ENCODE measurements at places on chromosomes 7 and 10. TPM values are rescaled to one million over a fixed set of nuclear protein-coding genes. Genes with fewer than 3 reads are reported as not detected.

GRCh38 chr7:39535720-39536119, 30.5 kb upstream of the YAE1 start:
- no peak for ATAC-seq

GRCh38 chr7:25481891-25482290, 253.6 kb upstream of the NPVF start:
- no peak for ATAC-seq

GRCh38 chr10:45373576-45374349, at the start of gene ALOX5:
Gene ALOX5, plus strand, starts transcription at chr10:45374216. Its CDS starts 64 bp downstream, at chr10:45374280.
- ATAC-seq, result peak; percentile 60

GRCh38 chr7:138064856-138065357, 11.4 kb upstream of the AKR1D1 start:
- no peak for ATAC-seq

DNA sequence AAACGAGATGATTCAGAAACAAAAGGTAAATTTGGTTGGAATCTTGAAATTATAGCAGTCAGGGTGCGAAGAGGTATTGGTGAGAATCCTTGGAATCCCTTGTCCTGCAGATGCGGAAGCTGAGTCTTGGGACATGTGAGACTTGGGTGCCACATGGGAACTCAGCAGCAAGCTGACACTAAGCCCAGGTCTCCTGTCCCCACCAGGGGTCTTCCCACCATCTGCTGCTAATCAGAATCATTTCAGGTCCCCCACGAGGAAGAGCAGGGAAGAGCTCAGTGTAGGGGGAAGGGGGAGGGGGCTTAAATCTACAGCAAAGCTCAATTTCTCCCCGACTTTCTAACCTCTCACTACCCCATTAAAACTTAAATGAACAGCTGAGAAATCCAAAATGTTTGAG, 126.1 kb upstream of the BMPER start:
- ATAC-seq, result no peak

RARRES2 gene
- 156 TPM for total RNA-seq

DNA sequence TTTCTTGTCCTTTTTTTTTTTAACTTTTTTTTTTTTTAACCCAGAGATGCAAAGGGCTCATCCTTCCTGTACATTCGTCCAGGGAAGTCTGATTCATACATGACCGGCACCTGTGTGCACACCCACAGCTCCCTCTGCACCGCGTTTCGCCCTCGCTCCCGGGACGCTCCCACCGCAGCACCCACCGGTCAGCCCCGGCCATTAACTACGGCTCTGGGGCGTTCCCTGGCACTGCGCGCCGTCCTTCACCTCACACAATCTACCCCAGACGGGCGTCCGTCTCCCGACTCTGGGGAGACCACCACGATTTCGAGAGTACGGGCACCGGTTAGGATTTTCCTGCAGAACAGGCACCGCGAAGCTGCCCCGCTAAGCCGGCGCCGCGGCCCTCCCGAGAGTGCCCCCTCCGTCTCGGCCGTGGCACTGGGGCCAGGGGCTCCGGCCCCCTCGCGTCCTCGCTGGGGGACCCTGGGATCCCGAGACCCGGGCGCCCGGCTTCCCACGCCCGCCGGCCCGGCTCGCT, 452 bp downstream of the ATE1 start:
- ATAC-seq, result peak; percentile 64

ZNF736 gene
- total RNA-seq, result 9.0 TPM

HOXA10 gene
- not detected for total RNA-seq

- ATAC-seq, result no peak
These were observed 44.7 kb upstream of the TMEM213 start for GRCh38 chr7:138753150-138753518.

CLDN4 gene
- 0.54 TPM for total RNA-seq

GRCh38 chr10:25831080-25831479, 102.9 kb upstream of the MYO3A start:
- no peak for ATAC-seq

GRCh38 chr7:19707240-19707639, 1.6 kb downstream of the POLR1F start:
- ATAC-seq, result no peak

- ATAC-seq, result no peak
These were observed 1.4 kb downstream of the HPS6 start for GRCh38 chr10:102066399-102067088.

PNLIPRP2 gene
- total RNA-seq, result not detected

LIPN gene
- total RNA-seq, result not detected

DNAJC12 gene
- 4.6 TPM for total RNA-seq

DNA sequence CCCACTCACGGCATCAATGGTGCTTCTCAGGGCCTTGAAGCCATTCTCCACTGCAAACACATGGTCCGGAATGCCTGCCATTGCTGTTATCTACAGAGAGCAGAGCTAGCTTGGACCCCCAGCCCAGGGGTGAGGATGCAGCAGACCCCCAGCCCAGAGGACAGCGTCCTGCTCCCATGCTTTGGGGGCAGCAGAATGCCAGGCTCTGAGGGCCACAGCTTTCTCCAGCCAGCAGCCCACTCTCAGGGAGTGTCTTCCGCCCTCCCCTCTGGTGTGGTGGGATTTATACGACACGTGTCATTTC, 48.1 kb upstream of the MSMB start:
- ATAC-seq, result no peak

CNTNAP2 gene
- total RNA-seq, result 3.5 TPM

- ATAC-seq, result no peak
These were observed at the start of gene BHLHA15 for GRCh38 chr7:98211221-98211675. Gene BHLHA15, plus strand, starts transcription at chr7:98211439. Its CDS starts 871 bp downstream, at chr7:98212310.

GRCh38 chr10:89566992-89567391, 31.6 kb upstream of the SLC16A12 start:
- no peak for ATAC-seq

TMEM270 gene
- total RNA-seq, result not detected

GRCh38 chr10:23604613-23605012, 165.7 kb downstream of the OTUD1 start:
- no peak for ATAC-seq

DNA sequence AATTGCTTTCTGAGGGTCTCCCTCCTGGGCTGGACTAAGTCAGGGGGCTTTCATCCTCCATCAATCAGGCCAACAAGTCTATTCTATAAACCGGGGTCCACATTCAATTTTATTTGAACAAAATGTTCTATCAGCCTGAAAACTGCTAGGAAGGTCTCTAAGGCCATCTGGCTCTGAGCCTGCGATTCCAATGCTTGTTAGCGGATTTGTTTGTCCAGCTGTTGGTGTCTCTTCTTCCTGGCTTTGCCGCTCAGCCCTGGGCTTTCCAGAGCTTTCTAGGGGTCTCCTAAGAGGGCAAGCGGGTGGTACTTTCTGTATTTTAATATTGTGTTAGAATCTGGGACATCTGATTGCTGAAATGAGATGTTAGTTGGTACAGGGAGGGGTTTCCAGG, 136.7 kb downstream of the VIPR2 start:
- no peak for ATAC-seq

TMEM236 gene
- 0.31 TPM for total RNA-seq

DNA sequence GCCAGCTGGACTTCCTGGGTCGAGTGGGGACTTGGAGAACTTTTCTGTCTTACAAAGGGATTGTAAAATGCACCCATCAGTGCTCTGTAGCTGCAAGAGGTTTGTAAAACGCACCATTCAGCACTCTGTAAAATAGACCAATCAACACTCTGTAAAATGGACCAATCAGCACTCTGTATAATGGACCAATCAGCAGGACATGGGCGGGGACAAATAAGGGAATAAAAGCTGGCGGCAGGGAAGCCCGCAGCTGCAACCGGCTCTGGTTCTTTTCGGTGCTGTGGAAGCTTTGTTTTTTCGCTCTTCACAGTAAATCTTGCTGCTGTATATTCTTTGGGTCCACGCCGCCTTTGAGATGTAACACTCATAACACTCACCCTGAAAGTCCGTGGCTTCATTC, 151.9 kb downstream of the GALNT17 start:
- ATAC-seq, result no peak

DNA sequence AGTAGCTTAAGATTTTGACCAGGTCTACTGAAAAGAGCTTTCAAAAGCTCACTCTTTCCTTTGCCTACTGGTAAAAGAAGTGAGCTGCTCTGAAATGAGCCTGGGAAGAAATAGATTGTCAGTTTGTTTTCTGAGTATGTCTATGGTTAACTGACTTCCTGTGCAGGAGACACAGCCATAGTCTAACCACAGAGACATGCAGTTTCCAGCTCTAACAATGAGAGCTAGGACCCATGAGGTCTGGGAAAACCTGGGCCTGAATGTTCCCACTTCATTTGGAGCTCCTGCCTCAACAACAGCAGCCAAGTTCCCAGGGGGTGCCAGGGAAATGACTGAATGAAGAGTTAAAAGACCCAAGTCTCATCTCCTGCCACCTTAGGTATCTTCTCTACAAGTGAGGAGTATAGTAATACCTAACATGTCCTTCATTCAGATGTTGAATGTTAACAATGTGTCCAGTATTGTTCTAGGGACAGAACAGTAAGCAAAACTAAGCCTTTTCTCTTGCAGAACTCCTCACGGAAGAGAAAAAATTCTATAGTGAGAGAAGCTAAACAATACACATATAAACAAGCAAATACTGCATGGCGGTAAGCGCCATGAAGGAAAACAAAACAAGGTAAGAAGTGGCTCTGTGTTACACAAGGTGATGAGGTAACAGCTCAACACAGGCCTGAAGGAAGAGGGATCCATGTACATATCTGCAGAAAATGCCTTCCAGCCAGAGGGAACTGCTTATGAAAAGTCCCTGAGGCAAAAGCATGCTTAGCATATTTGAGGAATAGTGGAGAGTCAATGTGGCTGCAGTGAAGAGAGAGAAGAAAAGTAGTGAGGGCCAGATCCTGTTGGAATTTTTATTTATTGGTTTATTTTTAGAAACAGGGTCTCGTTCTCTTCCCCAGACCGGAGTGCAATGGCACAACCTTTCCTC, 26.4 kb upstream of the ANKRD1 start:
- ATAC-seq, result no peak

DNA sequence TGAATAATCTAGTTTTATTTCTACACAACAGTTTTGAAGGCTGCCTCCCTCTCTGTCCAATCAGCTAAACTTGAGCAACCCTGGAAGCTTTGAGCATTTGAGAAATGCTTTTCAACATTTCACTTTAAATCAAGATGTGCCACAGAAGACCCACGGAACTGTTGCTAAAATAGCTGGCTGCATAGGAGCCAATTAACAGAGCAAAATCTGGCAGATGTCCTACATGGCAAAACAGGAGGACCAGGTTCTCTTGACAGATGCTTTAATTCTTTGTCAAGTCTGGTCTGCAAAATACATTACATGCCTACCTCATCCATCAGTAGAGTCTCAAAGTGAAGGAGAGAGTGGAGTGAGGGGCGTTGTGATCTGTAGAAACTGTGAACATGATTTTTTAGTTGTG, 185.9 kb downstream of the DPY19L1 start:
- ATAC-seq, result no peak

PKD2L1 gene
- total RNA-seq, result not detected

GJD4 gene
- total RNA-seq, result not detected

CALD1 gene
- 1,556 TPM for total RNA-seq

Measured in gastroesophageal sphincter (tissue), 4 donors.